ENCODE measurements at places on chromosomes 4 and X.

DNA sequence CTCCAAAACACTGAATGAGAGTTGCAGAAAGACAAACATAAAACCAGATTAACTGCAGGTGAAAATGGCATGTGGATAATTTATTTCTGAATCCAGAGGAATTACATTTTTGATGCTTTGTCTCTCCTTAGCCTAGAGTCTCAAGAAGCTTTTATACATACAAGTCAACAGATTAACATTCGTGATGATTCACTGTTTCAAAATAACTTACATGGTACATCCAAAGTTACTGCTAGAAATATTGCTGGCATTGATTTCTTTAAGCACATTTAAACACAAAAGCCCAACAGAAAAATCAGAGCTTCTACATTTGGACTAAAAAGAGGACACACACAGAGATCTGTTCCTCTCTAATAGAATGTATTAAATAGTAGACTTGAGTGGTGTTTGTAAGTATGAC lies 105.6 kb downstream of the AMELX start:
- no peak for DNase-seq

GRCh38 chr4:81881855-81882621 lies 410.3 kb upstream of the RASGEF1B start:
- no peak for DNase-seq

DNA sequence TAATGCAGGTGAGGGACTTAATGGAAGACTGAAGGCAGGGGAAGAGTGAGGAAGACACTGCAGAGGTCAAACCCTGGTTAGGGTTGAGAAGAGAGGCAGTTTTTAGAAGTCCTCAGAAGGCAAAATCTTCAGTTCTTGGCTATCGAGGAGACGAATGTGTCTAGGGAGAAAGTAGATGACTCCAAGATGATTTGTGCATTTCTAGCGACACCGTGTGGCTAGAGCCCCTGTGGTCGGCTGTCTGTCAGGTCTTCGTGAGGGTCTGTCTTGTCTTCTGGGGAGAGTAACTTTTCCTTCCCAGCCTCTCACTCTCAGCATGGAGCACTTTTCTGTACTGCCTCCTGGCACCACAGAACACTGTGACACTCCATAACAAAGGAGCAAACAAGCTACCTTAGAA lies 458.1 kb downstream of the STIM2 start:
- DNase-seq: no peak

DNA sequence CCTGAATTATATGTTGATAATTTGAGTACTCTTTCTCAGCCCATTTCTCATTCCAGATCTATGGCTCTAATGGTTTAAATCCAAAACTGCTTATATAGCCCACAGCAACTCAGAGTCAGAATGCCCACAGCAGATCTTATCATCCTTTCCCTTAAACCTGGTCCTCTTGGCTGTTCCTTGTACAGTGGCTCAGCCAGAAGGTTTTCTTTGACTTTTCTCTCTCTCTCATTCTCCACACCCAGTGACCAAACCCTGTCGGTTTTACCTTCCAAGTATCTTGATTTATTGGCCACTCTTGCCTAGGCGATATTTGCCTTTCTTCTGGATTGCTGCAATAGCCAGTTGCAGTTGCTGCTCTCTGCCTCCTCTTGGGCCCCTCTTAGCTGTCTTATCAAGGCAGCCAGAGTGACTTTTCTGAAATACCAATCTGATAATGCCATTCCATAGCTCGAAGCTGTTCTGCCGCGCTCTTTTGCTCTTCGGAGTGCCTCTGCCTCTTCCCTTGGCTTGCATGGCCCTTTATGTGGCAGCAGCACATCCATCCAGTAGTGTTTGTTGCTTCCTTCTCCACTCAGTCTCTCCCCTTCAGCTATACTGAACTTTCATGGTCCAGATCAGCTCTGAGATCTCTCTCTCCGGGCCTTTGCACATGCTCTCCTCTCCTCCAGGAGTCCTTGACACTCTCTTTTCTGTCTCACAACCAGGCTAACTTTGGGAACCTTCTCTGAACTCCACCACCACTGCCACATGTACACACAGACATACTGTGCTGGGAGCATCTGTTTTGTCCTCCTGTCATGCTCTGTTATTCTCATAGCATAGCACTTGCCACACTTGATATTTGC lies 11.8 kb downstream of the GAB1 start:
- no peak for DNase-seq

GRCh38 chr4:56817840-56818491 lies 3.5 kb downstream of the SPINK2 start:
- no peak for DNase-seq

DNA sequence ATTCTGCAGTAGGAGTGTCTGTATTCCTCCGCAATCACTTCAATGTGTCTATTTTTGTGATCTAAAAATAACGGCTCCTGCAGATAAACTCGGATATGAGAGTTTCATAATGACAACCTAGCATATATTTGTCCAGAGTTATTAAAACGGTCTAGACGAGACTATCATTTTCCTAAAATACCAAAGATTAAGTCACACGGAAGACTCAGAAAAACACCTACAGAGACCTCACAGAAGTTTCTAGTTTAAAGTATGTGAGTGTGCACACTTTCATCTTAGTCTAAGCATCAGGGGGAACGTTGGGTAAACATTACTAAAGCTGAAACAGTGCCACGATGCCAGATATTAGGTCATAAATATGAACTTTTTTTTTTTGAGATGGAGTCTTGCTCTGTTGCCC lies 156.9 kb downstream of the AFAP1 start:
- DNase-seq: no peak

GRCh38 chrX:40175511-40176350 lies 78.0 kb upstream of the BCOR start:
- DNase-seq: no peak

DNA sequence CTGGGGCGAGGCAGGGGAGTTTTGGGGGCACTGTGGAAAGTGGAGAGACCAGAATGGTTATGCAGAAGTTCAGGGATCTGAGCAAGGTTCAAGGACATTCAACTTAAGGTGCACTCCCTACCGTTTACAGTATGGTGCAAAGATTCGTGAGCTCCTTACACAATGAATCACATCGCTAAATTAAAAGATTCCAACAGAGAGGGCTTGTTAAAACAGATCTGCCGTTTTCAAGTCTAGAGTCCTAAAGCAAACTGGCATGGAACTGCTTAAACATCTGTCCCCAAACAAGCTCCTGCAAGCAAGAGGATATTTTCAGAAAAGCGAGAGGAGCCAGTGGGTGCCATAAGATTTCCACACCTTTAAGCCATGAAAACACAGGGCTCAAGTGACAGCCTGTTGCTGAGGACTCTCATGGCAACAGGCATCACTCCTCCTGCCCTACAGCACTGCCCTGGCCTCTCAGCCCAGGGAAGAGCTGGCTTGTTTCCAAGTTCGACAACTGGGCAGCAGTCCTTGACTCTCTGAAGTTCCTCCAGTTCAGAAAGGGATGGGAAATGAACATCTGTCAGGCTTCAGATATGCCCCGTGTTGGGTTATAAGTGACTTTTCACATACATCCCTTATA lies 10.0 kb downstream of the FAM184B start:
- DNase-seq: no peak
